Lung microvascular endothelial cell (primary cell): ENCODE measurements at places on chromosomes 3 and 15.

GRCh38 chr15:69998541-69999391 is 99.0 kb downstream of the TLE3 start:
- no peak for DNase-seq

DNA sequence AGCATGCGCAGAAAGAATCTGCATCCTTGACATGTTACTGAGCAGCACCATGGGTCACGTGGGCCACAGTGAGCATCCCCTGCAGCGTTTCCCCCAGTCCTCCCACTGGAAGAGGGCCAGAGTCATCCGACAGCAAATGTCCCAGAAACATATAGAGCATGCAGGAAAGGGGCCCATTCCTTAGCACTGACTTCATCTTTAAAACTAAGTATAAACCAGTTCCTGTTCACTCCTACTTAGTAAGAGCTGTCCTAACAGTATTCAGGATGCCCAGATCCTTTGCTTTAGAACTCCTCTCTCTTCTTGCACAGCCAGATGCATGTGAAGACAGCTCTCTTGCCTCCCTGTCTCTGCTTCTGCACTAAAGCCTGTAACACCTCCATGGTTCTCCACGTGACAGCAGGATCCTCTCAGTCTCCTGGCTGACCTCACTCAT is 79.3 kb upstream of the OXTR start:
- peak; percentile 23 for DNase-seq

DNA sequence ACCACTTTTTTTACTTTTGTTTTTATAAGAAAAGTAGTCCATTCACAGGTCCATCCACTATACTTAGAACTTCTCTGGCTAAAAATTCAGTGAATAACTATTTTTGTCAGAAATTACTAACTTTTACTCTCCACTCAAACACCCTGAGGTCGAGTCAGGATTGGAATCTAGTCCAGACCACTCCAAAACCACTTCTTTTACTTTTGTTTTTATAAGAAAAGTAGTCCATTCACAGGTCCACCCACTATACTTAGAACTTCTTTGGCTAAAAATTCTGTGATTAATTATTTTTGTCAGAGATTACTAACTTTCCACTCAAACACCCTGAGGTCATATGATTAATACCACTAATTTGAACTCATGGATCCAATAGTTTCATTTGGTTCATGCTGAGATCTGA is 239.4 kb downstream of the RORA start:
- no peak for DNase-seq

DNA sequence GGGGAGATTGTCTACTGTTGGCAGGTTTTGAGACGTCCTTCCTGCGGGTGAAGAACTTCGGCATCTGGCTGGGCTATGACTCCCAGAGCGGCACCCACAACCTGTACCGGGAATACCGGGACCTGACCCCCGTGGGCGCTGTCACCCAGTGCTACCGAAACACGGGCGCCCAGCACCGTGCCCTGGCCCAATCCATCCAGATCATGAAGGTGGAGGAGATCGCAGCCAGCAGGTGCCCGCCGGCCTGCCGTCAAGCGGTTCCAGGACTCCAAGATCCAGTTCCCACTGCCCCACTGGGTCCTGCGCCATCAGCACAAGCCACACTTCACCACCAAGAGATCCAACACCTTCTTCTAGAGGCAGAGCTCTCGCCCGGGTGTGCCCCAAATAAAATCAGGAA is 194.9 kb upstream of the EPHA6 start:
- no peak for DNase-seq

DNA sequence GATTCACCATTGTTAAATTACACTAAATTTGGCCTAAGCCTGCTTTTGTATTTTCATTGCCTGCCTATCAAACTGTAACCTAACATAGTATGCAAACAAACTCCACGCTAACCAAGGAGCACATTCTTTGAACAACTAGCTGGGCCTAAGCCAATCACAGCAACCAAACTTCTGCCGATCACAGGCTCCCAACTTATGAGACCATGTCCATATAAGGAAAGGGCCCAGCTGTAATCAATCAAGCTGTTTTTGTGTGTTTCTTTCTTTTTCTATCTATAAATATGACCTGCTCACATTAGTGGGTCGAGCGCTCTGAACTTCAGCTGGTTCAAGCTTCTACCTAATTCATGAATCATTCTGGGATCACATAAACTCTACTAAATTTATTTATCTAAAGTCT is 473.6 kb downstream of the SI start:
- DNase-seq = no peak

DNA sequence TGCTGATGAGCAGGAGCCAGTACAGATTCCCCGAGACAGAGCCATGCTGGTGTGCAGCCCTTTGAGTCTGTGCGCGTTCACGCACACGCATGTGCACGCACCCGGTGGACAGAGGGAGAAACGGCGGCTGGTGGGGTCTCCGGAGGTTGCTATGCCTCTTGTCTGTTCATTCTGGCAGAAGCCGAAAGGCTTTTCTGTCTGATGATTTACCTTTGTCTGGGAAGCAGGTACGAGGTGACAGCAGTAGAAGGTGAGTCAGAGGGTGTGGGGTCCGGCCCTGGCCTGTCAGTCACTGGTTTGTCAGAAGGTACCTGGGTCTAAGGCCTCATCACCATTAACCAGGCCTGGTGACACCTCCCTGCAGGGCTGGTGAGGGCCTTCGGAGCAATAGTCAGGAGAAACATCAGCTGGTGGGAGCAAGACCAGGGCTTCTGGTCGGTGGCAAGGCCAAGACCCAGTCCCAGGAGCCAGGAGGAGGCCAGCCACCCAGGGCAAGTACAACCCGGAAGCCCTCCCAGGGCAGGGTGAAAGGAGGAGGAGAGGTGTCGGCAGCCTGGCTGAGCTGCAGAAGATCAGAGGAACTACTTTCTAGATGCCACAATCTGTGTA is 7.5 kb downstream of the PCSK6 start:
- DNase-seq = no peak

DNA sequence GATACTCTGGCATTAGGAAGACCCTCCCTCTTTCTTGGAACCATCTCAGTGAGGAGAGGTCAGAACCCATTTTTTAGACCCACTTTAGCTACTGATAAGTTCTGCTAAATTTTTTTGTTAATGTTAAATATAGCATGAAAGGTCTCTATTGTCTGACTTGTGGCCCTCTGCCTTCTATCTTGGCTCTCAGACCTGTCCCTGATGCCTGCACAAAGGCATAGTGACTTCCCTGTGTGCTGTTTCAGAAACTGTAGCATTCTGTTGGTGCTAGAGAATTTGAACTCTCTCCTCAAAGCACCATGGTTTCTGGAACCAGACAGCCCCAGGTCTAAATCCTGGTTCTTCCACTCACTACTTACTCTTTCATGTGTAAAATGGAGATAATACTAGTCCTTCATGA is 15.4 kb downstream of the MAPKBP1 start:
- DNase-seq = no peak

GRCh38 chr3:167899093-167899492 is 163.6 kb downstream of the SERPINI1 start:
- no peak for DNase-seq

DNA sequence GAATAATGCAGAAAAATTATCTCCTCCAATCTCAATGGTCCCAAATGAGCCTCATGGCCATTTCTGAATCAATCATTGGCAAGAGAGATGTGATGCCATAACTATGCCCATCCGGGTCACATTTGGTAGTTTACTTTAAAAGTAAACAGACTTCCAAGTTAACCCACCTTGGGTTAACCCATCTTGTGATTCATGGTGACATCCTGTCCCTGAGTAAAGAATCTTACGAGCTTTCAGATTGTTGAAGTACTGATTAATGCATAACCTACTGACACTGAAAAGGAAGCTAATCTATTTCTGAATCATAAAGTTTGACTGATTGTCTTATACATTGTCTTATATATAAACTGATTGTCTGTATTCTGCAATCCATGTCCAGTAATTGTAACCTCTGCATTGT is 467.2 kb upstream of the AGTR1 start:
- no peak for DNase-seq

DNA sequence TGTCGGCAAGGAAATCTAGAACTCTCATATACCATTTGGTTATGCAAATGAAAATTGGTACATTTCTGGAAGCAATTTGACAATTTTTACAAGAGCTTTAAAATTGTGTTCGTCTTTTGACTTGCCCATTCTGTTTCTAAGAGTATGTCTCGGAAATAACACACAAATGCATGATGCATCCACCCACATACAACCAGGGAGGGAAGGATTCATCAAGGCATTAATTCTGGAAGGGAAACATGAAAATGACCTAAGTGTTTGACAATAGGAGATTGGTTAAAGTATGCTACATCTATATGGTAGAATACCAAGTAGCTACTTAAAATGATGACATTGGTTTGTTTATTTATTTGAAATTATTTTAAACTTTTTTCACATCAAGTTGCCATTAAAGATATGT is 58.6 kb downstream of the PIAS1 start:
- DNase-seq = no peak

GRCh38 chr3:108338901-108339545 is 42.7 kb downstream of the HHLA2 start:
- no peak for DNase-seq

GRCh38 chr3:141393735-141394076 is 25.4 kb downstream of the ZBTB38 start:
- DNase-seq = no peak

DNA sequence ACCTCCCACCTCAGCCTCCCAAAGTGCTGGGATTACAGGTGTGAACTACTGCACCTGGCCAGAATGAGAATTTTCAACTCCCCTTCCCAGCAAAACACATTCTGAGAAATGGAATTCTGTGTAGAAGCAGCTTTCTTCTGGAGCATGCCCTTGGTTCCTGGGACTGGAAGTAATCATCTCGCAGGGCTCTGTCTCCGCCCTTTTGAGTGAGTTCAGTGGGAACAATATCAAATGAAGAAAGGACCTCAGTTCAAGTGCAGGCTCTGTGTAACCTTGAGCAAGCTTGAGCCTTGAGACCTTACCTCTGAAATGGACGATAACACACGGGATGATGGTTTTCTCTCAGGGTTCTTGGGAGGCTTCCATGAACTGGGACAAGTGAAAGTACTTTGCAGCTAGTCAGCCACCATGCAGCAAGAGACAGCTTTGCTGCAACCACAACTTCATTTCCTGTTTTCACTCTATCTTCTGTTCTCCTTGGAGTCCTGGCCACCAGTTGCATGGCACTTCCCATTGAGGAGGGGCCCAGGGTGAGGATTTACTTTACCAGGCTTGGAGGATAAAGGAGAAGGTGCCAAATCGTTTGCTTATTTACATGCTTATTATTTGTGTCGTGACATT is 35.7 kb upstream of the IGF1R start:
- no peak for DNase-seq

DNA sequence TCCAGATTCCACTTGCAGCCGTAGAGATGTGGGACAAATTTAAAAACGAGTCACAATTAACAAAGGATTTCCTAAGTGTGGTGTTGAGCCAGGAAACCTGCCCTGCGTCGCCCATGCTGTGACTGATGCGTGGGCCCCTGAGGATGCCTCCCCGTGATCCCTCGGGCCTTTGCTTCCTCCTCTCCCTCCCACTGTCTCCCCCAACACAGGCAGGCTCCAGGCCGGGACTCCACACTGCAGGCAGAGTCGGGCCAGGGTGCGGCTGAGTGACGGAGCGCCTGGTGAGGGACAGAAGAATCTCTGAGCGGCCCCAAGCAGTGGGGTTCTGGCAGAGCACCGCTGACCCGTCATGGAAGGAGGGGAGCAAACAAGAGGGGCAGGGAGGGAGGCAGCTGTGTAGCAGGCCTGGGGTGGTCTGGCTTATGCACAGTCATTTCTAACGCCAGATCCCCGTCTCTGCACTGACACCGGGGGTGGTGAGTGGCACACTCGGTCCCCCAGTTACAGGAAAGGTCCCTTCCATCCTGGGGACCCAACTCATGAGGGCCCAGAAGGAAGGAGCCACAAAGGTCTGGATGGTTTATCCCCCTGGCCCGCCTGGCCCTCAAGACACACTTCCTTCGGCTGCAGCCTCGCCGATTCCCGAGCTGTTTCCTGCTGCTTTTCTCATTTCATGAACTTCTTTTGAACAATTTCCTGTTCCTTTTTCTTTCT is 91.0 kb downstream of the XXYLT1 start:
- no peak for DNase-seq

- DNase-seq = no peak
Measured at GRCh38 chr3:9244495-9245183, 4.8 kb downstream of the SRGAP3 start.
